ENCODE measurements at places on chromosomes 3 and 15.

DNA sequence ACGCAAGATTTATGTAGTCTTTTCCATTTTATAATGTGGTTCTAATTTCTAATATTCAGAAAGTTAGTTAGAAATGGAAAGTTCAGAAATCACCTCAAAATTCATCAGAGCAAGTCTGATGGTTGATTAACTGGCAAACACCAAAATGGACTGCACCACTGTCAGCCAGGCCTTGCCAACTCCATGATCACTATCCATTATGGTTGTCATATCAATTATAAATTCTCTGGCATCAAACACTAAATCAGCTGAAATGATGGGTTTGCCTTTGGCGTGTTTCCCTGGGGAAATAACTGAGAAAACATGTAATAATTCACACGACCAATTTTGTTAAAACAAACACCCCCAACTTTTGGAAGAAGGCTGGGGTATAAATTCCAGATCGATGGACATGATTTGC is 219.4 kb downstream of the CDIN1 start:
- no peak for DNase-seq

GRCh38 chr3:34218706-34219385 is 420.4 kb downstream of the PDCD6IP start:
- no peak for DNase-seq

- DNase-seq: no peak
Observed at GRCh38 chr3:53552730-53553129, 58.3 kb downstream of the CACNA1D start.

DNA sequence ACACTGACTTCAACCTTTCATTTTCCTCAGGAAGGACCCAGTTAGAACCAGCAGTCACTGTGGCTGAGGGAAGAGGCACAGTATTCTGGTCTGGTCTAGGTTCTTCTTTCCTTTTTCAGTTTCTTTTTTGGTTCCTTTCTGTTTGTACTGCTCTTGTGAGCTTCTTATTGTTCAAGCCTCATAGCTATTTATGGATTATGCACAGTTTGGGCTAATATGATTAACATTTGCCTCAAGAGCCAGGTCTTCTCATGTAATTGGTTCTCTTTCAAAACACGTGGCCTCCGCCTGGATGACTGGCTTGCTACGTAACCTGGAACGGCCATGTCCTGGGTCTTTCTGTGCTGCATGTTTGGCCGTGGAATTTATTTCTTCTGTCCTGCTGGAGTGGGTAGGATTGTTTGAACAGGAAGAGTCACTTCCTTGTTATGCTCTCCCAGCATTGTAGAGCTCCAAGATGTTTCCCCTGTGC is 43.3 kb downstream of the RBMS3 start:
- peak; percentile 59 for DNase-seq

DNA sequence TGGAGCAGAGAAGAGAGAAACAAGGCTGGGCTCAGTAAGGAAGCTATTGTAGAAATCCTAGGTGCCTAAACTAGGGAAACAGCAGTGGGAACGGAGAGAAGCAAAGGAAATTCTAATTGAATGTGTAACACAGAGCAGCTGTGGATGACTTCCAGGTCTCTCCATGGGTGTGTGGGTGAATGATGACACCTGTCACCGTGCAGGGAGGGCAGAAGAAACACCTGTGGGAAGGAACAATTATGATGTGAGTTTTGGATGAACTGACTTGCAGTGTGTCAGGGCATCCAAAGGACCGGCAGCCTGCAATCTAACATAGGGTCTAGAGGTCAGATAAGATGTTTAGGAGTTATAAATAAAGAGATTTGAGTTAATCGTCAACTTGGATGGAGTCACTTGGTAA is 144.2 kb downstream of the RYR3 start:
- no peak for DNase-seq

GRCh38 chr15:37359101-37359892 is 258.9 kb upstream of the MEIS2 start:
- DNase-seq: no peak

DNA sequence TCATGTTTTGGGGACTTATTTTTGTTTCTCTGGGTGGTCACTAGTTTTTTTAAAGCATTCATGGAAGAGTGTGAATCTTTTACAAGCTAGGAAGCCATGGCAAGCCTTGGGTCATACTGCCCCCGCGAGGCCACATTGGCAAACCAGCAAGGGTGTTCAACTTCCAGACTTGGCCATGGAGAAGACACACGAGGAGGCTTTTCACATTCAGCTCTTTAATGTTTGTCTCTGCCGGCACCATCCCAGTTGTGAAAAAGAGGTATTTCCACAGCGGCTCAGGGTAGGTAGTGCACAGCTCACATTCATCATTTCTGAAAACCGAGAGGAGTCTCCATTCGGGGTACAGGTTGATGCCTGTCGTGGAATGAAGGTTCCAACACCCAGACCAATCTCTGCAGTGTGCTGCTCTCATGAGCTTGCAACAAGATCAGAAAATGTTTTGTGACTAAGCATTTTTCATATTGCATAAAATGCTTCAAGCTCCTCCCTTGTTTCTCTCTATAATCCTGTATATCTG is 7.7 kb downstream of the CCR5 start:
- DNase-seq: peak; percentile 65

DNA sequence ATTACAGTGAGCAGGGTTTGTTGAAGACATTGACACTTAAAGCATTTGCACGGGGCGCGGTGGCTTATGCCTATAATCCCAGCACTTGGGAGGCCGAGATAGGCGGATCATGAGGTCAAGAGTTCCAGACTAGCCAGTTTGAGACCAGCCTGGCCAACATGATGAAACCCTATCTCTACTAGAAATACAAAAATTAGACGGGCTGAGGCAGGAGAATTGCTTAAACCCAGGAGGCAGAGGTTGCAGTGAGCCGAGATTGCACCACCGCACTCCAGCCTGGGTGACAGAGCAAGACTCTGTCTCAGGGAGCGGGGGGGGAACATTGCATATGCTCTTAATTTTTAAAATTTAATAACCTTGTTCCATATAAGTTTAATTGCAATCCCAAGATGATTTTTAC is 11.9 kb downstream of the STT3B start:
- DNase-seq: no peak

DNA sequence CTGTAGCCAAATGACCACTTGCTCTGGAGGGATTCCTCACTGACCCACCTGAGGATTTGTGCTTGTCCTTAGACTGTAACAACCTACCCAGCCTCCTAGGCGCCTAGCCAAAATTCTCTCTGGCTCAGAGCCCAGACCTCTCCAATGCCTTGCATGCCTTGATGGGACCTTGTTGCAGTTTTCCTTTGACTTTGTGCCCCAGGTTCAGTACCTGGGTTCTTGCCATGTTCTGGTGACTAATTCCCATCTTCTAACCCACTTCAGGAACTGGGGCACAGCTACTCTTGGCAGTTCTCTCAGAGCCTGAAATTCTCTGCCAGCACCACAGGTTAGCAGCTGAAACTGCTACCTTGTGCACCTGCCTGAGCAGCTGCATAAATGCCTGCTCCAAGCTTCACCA is 27.0 kb upstream of the UBE3A start:
- peak; percentile 70 for DNase-seq

GRCh38 chr3:177820683-177821316 is 623.5 kb upstream of the TBL1XR1 start:
- DNase-seq: no peak

DNA sequence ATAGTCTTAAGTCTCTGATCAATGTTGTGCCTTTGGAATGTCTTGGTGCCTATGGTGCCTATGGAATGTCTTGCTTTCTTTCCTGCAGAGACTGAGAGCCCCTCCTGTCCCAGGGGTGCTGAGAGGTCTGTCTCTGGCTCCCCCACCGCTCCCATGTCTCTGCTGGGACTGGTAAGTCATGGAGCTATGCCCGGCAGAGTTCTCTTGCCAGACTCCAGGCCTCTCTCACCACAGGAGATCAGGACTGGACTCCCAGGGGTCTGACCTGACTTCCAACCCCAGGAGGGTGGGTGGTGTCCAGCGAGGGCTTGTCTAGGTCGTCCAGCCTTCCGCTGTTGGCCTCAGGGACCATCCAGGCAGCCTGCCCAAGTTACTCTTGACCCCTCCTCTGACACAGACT is 14.0 kb upstream of the CYP11A1 start:
- no peak for DNase-seq

GRCh38 chr3:147377412-147378367 is 28.7 kb downstream of the ZIC4 start:
- DNase-seq: no peak

GRCh38 chr15:69190091-69190490 is 29.7 kb downstream of the GLCE start:
- no peak for DNase-seq

DNA sequence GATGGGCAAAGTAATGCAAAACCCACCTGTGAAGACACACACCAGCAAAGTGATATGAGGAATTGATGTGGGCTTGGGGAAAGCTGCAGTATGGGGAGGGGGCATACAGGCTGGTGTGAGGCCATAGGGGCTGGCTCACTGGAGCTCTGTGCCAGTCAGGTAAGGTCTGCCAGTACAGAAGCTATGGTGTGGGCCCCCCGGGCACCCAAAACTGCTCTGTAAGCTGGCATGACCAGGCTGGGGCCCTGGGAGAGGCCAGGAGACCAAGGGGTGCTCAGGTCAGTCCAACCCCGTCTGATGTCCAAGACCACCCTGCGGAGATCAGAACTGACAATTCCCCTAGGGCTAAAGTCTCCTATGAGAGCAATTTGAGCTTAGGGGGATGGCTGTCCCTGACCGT is 163.1 kb downstream of the KCNMB2 start:
- DNase-seq: no peak

DNA sequence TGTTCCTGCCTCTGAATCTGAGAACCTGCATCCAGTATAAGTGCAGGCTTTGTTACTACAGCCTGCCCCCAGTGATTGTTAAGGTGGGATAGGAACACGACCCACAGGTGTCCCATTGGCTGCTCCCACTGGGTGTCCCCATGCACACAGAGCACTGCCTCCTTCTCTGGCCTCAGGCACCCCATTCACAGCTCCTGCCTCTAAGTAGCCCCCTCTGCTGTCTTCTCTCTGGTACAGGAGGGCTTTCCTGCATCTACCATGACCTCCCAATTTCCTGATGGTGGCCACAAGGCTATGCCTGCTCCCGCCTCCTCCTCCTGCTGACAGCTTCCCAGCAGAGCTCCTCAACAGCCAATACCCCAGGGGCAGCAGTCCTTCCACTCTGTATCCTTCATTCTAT is 238.6 kb upstream of the TMC3 start:
- DNase-seq: no peak

DNA sequence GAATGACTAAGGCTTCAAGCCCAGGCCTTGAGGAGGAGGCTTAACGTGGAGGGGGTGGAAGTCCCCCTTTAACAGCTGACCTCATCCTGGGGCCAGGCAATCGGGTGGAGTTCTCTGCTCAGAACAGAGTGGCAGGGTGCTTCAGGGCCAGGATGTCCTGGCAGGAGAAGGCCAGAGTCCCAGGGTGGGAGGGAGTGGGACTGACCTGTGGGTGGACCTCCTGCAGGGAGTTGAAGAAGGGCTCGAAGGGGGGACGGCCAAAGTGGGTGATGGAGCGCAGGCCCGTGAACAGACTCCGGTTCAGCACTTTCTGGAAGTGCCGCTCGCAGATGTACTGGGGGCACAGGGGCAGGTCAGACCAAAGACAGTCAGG is 19.6 kb downstream of the DUOX2 start:
- DNase-seq: no peak

GRCh38 chr3:17632401-17633100 is 109.9 kb downstream of the TBC1D5 start:
- no peak for DNase-seq

DNA sequence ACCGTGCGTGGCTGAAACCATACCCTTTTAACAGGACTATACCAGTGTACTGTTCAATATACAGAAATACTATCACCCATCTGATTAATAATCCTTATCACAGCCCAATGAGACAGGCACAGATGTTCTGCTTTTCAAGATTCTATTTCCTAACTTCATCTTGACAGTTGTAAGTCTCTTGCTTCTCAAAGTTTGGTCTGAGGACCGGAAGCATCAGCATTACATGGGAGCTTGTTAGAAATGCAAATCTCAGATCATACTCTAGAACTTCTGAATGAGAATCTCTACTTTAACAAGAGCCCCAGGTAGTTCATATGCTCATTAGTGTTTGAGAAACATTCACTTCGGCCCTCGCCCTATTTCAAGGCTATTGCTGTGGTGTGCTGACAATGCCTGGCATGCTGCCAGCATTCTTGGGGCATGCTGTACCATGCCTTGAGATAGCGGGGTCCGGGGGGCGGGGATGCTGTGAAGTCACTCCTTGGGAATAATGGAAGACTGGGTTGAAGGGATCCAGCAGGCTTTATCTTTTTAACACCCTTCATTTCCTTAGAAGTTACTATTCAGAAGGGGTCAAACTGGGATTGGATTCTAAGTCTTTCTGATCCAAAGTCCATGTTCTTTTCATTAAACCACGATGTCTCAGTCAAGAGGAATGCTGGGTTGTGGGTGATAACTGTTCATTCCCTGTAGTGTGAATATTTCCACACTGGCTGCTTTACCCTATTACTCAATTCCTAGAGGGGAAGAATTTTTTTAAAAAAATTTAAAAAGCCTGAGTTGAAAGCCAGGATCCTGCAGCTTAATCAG is 194.7 kb downstream of the LPP start:
- DNase-seq: peak; percentile 88

- peak; percentile 88 for DNase-seq
Observed at GRCh38 chr3:186783058-186783730, at the start of gene EIF4A2. EIF4A2 (plus strand) TSS chr3:186783577; CDS start chr3:186783611, 34 bp downstream.
